ENCODE measurements at places on chromosomes 6 and 20.

DNA sequence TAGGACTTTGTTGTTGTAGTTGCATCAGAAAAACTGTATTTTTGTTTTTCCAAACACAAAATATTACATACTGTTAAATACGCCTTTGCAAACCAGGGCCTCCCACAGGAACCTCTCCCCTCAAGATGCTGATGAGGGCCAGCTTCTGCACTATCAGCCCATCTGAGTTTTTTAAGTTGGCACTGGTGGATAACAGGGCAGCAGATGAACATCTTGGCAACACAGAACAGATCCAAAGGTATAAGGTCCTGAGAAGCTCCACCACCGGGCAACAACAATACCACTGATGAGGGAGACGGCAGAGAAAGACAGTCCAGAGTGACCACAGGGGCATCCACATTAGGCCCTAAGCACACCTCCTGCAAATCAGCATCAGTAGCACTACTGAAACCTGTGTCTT, 177.7 kb downstream of the DLL1 start:
- no peak for DNase-seq

GRCh38 chr6:113825781-113826180, 31.4 kb upstream of the MARCKS start:
- DNase-seq, result no peak

DNA sequence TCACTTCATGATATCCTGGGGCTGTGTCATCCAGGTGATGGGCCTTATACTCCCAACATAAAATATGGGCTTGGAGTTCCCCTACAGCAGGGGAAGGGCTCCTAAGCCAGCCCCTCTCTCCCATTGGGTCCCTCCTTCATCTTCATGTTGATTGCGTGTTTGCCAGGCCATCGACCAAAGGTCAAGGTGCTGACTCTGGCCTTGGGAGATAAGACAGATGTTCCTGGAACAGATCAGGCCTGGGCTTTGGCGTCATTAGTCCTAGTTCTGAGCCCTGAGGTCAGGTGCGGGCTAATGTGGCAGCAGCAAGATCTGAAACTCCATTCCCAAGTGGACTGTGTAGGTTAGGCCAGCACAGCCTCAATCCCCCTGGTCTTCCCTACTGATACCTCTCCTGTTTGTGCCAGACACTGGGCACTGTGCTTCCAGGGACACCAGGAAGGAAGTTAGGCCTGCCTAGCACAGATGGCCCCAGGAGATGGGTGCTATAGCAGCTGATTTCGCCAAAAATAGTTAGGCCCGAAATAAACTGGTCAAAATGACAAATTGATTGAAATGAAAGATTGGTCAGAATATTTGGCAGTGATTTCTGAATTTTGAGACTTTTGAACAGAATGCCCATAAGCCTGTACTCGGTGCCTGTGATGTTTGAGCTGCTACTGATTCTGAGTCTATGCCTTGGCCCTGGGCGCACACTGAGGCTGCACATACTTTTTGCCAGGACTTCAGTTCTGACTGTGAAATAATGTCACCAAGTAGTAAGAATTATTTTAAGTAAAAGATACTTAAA, 28.8 kb downstream of the EPB41L1 start:
- DNase-seq, result no peak

GRCh38 chr6:9140951-9141460, 705.7 kb upstream of the SLC35B3 start:
- DNase-seq, result no peak

All from activated gamma-delta T cell (primary cell).